ENCODE measurements at places on chromosomes 11 and 22. TPM values are rescaled to one million over a fixed set of nuclear protein-coding genes. Genes with fewer than 3 reads are reported as not detected.

DNA sequence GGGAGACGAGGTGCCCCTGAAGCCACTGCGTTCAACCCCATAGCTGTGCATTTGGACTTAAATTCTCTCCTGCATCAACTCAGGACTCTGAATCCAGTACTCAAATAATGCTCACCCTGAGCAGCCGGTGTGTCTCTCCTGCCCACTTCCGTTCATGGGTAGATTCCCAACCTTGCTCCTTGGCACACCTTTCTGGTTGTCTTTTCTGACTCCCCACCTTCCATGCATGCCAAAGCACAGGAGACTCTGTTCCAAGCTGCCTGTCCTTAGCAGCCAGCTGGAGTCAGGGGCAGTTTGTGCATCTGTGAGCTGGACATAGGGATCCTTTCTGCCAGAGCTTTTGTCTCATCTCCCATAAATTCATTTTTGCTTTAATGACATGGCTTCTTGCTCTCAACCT lies 1242.5 kb downstream of the TBC1D22A start:
- DNase-seq = no peak

- peak; percentile 19 for DNase-seq
Measured at GRCh38 chr22:38735465-38736256, 20.1 kb downstream of the SUN2 start.

GRCh38 chr11:64237484-64237951 lies 3.1 kb downstream of the VEGFB start:
- DNase-seq = no peak

GRCh38 chr11:69086152-69087132 lies 37.7 kb downstream of the TPCN2 start:
- DNase-seq = no peak

DNA sequence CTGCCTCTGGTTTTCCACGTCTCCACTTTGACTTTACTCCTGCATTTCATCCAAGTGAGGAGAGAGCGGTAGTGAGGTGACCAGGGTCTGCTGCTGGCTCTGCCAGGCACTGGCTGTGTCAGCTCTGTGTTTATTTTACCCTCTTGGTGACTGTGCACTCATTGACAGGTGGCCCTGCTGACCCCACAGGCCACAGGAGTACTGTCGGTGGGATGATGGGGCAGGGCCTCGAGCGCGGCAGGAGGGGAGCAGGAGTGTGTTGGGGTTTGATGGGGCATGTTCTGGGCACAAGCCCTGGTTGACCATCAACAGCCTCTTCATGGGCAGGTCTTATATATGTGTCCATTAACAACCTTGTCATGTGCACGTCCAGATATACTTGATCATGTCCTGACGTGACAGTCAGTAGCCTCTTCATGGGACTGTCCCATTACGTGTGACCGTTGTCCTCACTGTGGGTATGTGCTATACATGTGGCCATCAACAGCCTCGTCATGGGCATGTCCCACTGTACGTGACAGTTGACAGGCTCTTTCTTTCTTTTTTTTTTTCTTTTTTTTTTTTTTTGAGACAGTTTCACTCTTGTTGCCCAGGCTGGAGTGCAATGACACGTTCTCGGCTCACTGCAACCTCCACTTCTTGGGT lies 31.4 kb upstream of the ACR start:
- no peak for DNase-seq

DNA sequence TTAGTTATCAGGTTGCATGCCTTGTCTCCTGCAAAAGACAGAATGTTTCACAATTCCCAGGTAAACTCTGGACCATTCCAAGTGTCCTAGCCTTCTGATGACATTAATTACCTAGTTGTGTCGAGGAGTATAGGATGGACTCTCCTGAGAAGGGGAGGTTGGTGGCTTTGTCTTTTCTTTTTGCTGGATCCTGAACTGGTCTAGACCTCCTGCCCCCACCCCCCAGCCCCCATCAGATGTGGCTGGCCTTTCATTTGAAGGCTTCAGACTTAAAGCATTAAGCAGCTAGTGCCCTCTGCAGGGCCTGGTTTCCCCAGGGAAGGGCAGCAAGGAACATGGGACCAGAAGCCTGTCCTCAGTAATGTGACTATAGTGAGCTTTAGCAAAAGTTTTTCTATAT lies 9.7 kb downstream of the MCAM start:
- peak; percentile 57 for DNase-seq

Gene TRIM29
- total RNA-seq = not detected

Gene RBMXL2
- not detected for total RNA-seq

Gene CARD16
- 86.3 TPM for total RNA-seq

Gene HEPN1
- not detected for total RNA-seq

Gene NEFH
- total RNA-seq = 0.56 TPM

Measured in dermis blood vessel endothelial cell (primary cell).